ENCODE measurements at places on chromosomes 16 and 17. TPM values are rescaled to one million over a fixed set of nuclear protein-coding genes. Genes with fewer than 3 reads are reported as not detected.

DNA sequence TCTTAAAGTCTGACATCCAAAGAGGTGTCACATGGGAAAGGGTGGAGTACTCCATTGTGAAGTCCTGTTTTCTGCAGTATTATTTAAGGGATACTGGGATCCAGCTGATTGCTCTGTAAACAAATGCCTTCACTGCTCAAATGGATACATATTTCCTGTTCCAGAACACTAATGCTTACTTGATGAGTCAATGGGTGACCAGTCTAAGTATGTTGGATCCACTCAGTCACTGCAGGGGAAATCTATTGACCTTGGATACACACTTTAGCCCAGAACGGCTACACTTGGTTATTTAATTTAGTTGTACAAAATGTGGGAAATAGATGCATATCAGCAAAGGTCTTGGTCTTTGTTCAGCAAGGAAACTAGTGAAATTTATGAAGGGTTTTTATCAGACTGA, 261.4 kb downstream of the MAP2K4 start:
- peak; percentile 78 for DNase-seq

DNA sequence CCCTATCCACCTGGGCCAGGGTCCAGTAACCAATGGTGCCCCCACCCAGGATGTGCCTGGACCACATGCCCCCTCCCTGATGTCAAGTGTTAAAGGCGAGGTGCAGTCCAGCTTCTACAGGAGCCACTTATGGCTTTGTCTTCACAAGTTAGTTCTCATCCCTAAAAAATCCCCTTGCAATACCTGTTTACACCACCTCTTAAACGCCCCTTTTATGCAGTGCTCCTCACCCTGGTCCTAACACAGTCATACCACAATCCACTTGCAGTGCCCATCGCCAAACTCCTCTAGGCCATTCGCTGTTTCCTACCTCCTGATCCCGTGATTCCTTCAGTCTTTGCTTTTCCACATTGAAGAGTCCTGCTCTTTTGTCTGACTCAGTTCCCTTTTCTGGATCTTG, 7.1 kb downstream of the GLYR1 start:
- no peak for DNase-seq

- no peak for DNase-seq
Measured at GRCh38 chr16:47973552-47973951, 182.2 kb downstream of the ABCC12 start.

DNA sequence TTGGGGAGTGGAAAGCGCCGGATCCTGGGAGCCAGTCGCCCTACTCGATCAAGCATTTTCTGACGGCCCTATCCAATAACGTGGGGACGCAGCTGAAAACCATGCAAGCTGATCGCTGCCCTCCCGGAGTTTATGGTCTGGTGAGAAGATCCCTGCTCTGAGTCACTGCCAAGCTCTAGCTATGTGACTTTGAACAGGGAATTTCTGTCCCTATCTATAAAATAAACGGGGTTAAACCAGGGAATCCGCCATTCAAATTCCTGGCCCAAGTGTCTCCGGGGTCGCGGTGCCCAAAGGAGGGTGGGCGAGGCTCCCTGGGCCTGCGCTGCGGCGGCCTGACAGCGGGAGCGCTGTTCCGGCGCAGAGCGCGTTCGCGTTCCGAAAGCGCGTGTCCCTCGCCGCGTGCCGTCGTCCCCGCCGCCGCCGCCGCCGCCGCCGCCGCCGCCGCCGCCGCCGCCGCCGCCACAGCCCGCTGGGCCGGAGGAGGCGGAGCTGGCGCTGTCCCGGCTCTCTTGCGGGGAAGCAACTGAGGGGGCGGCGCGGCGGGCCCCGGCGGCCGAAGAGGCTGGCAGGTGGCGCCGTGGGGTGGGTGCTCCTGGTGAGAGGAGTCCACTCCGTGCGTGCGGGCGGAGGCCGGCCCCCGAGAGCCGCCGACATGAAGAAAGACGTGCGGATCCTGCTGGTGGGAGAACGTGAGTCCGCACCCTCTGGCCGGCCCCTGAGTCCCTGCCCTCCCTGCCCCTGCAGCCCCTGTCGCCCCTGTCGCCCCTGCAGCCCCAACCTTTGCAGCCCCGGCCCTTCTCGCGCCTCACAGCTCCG, at the start of gene RHOT1:
RHOT1 (plus strand) TSS at position 465 of the 819 bp plus-strand sequence; CDS start at position 656, 191 bp downstream.
- peak; percentile 89 for DNase-seq

DNA sequence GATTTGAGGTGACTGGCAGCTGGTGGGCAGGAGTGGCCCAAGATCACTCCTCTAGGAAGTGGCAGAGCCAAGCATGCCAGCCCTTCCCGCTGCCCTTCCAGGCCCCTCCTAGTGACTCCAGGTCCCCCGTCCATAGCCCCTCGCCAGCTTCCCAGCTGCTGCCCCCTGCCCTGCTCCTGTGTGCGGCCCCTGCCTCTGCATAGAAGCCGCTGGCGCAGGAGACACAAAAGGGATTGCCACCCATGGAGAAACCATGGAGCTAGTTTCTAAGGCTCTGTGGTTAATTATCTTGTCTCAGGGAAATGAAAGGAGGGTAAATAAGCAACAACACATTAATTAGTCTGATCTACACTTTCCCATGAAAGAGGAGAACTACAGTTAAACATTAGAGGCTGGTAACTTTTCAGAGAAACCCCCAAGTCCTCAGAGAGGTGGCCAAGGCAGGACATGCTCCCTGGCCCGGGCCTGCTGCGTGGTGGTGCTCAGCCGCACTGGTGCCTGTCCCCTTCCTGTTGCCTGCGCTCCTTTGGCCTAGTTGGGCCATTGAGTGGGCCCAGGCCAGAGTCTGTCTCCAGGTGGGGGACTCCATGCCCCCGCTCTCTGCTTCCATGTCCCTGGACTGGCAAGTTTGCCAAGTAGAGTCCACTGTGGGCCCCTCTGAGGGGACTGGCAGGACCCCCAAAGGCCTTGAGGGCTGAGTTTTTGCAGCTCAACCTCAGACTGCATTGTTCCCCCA, 65.2 kb downstream of the PRMT7 start:
- no peak for DNase-seq

SP6 gene
- 1.0 TPM for total RNA-seq

MBTPS1 gene
- total RNA-seq = 103 TPM
